Activated CD8-positive, alpha-beta memory T cell treated with anti-CD3 and anti-CD28 coated beads, Interleukin-2, amount 50 U/mL, for 4 hours (primary cell): ENCODE measurements at places on chromosomes 16 and 17.

DNA sequence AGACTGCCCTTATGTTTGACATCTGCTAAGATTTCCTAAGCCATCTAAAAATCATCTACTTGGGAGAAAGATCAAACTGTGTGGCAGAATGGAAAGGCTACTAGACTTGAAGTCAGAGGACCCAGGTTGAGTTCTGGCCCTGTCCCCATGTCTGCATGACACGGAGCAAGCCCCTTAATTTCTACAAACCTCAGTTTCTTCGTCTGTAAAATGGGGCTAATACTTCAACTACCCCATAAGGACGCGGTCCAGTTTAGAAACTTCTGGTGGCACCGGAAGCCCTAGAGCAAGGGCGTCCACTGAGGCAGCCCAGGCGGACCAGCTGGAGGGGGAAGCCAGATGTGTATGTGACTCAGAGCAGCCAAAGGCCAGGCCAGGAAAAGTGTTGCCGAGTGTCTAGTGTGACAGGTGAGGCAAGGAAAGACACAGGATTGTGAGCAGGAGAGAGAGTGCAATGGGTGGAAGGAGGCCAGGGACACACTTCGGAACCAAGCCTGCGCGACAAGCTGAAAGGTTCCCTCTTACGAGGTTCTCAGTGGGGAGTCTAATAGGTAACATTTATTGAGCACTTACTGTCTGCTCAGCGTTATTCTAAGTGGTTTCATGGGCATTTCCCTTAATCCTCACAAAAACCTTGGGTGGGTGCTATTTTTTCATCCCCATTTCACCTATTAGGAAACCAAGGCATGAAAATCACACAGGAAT is 17.8 kb upstream of the PITPNM3 start:
- DNase-seq = no peak

- no peak for DNase-seq
Measured at GRCh38 chr17:35523296-35523695, 14.2 kb downstream of the SLFN12L start.

DNA sequence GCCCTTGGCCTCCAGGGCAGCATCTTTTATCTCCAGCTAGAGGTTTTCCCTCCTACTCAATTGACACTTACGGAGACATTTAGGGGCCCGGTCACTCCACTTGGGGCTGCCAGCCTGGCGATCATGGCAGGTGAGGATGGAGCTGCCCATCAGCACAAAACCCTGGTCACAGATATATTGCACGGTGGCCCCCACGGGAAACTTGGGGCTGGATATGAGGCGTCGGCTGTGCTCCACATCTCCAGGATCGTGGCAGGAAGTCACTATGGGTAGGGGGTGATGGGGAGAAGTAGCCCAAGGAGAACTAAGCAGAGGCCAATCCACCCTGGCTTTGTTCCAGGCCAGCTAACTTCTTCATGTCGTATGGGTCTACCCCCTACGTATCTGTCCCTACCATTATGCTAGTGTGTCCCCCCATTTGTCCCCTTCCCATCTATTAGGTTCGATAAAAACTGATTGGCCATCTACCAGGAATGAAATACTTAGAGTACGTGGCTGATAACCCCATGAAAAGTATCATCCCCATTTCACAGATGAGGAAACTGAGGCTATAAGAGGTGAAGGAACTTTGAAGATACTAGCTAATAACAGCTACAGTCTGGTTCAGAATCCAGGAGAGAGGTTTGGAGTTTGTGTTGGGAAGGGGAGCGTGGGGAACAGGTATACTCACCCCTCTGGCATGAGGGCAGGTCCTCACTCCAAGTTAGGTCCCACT is 6.1 kb upstream of the PHF12 start:
- no peak for DNase-seq

GRCh38 chr16:58628845-58629732 is 537 bp downstream of the CNOT1 start:
- peak; percentile 41 for DNase-seq

DNA sequence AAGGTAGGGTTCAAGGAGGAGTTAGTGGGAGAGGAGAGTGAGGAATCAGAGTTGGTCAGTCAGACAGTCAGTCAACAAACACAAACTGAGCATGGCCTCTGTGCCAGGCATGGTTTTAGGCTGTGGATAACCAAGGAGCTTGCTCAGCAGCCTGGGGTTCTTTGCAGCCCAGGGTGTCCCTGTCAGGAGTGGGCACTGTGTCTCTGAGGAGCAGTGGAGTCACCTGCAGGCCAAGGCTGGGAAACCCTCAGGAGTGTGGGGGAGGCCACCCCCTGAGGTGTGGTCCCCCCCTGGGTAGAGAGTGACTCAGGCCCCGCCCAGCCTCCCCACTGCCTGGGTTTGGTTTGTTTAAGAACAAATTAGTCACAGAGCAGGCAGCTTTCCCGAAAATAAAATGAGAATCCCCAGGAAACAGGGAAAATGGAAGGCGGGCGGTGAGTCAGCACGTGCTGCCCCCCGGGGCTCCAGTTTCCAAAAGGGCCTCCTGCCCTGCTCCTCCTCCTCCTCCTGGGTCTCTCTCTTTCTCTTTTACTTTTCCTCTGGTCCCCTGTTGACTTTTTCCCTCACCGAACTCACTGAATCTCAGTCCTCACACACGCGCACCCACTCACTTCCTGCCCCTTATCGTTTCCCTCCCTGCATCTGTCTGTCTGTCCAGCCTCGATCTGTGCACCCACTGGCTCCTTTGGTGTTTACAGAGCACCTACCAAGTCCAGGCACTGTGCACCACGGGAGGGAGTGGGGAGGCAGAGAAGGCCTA is 44.3 kb downstream of the SOCS3 start:
- DNase-seq = peak; percentile 71

DNA sequence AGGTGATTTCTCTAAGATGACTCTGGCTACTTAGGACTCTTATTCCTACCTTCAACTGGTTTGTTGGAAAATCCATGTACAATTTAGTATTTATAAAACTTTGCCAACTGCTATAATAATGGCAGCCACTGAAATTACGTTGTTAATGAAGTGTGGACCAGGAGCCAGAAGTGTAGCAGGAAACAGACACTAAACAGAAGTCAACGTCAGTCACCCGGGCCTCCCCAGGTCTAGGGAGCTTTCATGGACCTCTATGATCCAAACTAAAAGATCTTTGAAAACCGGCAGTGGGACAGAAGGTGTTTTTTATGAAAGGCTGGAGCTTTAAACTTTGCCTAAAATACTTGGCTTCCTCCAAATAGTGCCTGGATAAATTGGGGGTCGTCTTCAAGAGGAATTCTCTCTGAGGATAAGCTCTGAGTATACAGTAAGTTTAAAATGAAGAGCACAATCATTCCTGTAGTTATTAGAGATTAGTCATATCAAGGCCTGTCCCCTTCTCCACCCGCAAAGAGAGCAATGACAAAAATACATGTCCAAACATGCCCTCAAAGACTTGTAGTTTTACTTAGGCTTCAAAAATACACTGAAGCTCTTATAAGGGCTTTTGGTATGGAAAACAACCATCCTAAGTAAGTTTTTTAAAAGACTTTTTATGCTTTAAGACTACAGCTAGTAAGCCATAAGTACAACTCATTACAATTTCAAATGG is 34.6 kb downstream of the DCUN1D3 start:
- no peak for DNase-seq

DNA sequence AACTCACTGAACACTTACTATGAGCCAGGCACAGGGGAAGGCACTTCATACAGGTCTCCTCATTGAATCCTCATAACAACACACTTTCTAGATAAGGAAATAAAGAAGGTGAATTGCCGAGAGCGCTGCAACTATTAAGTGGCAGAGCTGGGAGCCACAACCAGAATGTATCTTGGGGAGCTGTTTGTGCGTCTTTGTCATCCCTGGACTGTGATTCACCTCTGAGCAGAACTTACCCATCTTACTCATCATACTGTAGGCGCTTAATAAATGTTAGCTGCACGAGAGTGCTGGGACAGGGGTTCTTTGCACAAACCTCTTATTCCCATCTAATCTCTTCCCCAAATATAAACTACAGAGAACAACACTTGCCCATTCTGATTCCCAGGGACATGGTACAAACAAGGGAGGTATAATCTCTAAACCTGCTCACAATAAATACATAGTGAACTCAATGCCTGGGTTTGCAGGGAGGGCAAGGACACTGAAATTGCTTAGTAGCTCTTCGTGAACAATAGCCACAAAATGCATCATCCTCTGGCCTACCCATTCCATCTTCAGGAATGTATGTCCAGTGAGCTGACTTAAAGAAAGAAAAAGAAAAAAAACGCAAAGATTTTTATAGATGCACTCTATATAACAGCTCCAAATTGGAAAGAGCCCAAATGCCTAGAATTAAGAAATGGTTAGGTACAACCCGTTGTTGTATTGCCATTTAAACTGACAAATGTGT is 43.0 kb downstream of the MYO18A start:
- no peak for DNase-seq

DNA sequence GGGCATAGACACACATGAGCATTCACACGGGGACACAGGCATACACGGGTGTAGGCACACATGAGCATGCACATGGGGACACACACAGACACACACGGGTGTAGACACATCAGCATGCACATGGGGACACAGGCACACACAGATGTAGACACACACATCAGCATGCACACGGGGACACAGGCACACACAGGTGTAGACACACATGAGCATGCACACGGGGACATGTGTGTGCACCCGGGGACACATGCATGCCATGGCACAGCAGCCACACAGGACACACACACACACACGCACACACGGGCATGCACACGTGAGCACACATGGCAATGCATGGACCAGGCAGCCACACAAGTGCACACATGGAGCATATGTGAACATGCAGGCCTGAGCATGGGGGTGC is 5.2 kb upstream of the DCXR start:
- no peak for DNase-seq

DNA sequence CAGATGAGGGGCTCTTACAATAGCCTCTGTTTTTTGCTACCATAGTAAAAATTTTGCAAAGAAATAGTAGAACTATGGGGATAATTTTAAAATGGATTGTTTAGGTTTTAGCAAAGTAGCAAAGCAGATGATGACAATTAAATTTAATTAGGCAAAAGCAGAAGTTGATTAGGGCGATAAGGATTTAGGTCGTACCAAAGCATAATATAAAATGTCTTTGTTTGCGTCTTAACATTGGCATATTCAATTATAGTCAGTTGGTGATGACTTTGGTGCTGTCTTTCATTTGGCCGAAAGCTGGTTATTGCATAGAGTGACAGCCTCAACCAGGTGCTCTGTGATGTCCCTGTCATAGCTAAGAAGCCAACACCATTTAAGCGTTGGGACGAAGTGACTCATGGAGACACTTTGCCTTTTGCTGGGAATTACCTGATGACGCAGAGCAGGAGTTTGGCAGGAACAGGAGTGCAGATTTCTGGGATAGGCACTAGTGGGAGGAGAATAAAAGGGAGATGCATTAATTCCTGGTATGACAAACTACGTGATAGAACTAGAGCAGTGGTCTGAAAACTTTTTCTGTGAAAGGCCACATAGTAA is 38.3 kb downstream of the MAP2K6 start:
- no peak for DNase-seq

GRCh38 chr16:27235055-27235937 is 32.0 kb downstream of the KDM8 start:
- DNase-seq = peak; percentile 80

- no peak for DNase-seq
Measured at GRCh38 chr16:75053791-75054555, 55.1 kb downstream of the ZNRF1 start.

DNA sequence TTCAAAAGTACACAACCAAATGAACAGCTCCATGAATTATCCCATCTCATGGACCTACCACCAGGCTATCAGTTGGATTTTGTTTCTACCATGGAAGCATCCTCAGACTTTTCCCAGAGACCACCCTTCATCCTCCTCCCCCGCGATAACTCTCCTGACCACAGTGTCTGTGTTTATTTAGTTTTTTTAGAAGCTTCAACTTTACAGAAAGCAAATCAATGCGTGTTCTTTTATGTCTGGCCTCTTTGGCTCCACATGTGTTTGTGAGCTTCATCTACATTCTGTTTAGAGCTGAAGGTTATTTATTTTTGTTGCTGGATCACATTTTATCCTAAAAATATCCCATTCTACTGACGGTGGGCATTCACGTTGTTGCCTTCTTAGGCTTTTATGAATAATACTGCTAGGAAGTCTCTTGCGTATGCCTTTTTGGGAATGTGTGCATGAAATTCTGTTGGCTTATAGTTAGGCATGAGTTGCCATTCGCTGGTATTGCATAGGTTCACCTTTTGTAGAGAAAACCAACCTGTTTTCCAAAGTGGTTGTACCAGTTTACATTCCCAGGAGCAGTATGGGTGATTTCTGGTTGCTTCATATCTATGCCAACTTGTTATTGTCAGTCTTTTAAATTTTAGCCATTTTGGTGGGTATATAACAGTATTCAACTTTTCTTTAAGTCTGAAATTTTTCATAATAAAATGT is 83.0 kb downstream of the CMIP start:
- DNase-seq = no peak

DNA sequence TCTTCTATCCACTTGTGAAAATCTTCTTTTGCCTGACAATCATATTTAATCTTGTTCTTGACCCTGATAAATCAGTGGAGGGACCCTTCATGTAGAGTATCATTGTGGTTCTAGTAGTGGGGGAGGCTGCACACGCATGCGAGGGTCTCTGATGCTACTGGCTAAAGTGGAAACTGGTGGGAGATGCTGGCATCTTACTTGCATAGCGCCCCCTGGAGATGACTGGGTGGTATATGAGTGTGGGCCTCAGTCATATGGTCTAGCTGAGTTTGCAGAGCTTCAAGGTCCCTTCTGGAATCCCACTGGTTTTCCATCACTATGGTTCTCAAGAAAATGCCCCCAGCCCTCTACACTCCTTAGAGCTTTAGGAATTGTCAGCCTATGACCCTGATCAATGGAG is 236.4 kb upstream of the AXIN2 start:
- DNase-seq = no peak

- DNase-seq = no peak
Measured at GRCh38 chr17:80671039-80671824, 126.6 kb downstream of the RPTOR start.

- peak; percentile 73 for DNase-seq
Measured at GRCh38 chr17:27471321-27472269, 15.3 kb downstream of the KSR1 start.

DNA sequence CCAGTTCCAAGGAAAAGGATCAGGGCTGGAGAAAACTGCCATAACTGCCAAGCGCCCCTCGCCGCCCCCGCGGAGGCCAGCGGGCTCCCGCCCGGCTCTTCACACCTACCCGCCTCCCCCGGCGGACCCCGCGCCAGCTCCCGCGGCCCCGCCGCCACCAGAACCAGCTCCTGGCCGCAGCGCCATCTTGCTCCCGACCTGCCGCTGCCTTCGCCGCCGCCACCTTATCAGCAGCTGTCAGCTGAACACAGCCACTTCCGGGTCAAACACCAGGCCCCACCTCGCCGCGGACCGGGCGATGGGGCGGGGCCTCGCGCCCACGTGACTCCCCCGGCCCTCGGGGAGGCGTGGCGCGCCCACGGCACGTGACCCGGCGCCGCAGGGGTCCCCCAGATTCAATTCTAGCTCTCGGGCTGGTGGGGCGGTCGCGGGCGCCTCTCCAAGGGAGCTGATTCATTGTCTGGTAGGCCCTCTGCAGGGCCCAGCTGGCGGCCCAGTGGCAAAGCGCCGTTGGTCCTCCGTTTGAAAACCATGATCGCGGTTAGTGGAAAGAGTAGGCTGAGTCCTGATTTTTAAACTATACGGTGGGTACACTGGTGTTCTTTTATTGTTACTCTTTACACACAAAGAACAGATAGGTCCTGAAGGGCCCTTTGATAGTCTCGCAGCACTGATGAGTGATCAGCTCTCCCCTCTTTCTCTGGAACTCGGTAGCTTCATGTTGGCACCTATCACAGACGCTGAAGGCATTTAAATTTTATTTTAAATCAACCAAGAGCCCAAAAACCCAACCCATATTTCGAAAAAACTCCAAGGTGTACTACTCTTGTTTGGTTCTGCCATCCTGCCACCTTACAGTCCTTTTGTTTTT is at the start of gene SYNRG:
Gene SYNRG (minus strand): TSS at position 249 of the 871 bp plus-strand sequence. CDS start 63 bp downstream, at position 186.
- peak; percentile 96 for DNase-seq
